Hepatocyte (in vitro differentiated cells): ENCODE measurements at places on chromosomes 5 and 9. TPM values are rescaled to one million over a fixed set of nuclear protein-coding genes. Genes with fewer than 3 reads are reported as not detected.
A peak's percentile ranks its signal among the peaks of the same experiment; 100 is the strongest.

Gene SLC34A3
- polyA plus RNA-seq: 2.1 and 4.7 TPM in 2 replicates

Gene HRH2
- 2.2 and 2.4 TPM in 2 replicates for polyA plus RNA-seq

Gene FANCG
- polyA plus RNA-seq: 15.3 and 15.8 TPM in 2 replicates

Gene CCL27
- 0.81 TPM in 1 of 2 replicates, not detected in the other for polyA plus RNA-seq

Gene PDE8B
- polyA plus RNA-seq: 8.3 and 12.3 TPM in 2 replicates

DNA sequence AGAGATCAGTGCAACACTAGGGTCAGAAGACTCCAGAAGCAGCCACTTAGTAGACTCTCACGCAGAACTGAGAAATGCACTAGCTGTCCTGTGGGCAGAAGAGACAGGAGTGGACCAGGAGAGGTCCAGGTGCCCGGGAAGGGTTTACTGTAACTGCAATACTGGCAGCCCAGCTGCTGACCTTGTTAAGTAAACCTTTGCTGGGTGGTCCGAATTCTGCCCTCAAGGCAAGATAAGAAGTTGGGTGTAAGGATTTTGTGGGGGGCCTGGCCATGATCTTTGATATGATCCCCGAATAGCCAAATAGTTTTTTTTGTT is 91.3 kb downstream of the PDE6A start:
- DNase-seq: no peak

DNA sequence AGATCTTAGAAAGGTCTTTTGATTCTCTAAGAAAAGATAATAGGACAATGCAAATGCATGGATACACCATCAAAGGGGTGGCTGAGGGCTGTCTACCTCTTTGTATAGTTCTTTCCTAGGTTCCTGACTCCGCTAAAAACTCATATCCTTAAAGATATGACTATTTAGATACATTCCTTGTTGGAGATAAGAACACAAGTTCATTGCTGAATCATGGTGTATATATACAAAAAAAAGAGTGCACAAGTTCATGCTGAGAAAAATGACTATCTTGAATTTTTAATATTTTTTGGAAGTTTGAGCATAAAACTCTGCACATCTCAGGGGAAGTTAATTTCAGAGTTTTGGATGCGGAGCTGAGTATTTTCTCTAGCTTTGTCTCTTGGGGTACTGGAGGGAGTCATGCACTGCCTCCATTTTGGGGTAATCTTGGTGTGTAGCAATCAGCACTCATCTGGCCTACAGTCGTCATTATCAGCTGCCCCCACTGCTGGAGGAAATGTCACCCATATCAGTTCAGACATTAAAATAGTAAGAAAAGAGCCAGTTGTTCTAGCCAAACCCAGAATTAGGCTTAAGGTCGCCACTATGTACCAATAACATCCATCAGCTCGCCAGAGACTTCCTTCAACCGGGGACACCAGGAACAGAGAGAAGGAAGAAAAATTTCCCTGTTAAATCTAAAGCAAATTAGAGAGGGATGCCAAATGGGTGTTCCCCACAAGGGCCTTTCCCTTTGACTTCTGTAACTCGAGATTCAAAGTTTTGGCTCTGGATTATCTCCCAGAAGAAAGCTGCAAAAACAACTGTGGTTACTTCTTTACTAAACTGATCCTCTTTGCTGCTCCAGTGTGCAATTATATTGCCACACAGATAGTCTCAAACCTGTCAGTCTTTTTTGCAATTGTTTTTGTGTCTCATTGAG is 49.0 kb downstream of the PTTG1 start:
- no peak for DNase-seq

DNA sequence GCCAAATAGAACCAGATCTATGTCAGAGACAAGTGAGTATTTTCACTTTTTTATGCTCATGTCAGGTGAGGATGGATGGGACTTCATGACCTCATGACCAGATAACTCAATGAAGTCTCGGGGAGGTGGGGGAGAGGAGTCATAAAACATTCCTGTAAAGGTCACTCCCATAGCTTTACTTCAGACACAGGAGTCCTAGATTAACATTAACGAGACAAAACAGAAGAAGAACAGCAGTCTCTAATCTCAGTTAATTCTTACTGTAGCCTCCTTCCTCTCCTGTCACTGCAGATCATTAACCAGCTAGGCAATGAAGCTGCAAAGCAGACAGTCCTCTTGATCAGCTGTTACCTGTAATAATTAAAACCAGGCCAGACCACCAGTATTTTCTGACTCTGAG is 11.2 kb downstream of the CRHBP start:
- DNase-seq: peak; percentile 16

GRCh38 chr9:116605904-116606341 is 81.2 kb upstream of the TRIM32 start:
- DNase-seq: no peak

- DNase-seq: no peak
Measured at GRCh38 chr9:131732636-131733289, 7.1 kb downstream of the RAPGEF1 start.

DNA sequence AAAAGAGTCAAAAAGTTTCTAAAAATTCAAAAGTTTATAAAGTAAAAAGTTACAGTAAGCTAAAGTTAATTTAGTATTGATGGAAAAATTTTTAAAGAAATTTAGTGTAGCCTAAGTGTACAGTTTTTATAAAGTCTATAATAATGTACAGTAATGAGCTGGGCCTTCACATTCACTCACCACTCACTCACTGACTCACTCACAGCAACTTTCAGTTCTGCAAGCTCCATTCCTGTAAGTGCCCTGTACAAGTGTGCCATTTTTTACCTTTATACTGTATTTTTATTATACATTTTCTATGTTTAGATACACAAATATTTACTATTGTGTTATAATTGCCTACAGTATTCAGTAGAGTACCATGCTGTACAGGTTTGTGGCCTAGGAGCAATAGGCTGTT is 239.5 kb upstream of the MAP3K1 start:
- no peak for DNase-seq

DNA sequence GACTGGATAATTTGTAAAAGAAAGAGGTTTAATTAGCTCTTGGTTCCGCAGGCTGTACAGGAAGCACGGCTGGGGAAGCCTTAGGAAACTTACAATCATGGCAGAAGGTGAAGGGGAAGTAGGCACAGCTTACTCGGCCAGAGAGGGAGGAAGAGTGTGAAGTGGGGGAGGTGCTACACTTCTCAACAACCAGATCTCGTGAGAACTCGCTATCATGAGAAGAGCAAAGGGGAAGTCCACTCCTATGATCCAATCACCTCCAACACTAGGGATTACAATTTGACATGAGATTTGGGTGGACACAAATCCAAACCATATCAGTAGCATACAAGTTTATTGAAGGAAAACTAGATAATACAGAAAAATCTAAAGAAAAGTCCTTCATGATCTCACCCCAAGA is 39.9 kb downstream of the NEURL1B start:
- no peak for DNase-seq

- DNase-seq: no peak
Measured at GRCh38 chr5:133367071-133367786, 245.1 kb downstream of the FSTL4 start.

- no peak for DNase-seq
Measured at GRCh38 chr9:125484350-125485282, 222.4 kb downstream of the MAPKAP1 start.

DNA sequence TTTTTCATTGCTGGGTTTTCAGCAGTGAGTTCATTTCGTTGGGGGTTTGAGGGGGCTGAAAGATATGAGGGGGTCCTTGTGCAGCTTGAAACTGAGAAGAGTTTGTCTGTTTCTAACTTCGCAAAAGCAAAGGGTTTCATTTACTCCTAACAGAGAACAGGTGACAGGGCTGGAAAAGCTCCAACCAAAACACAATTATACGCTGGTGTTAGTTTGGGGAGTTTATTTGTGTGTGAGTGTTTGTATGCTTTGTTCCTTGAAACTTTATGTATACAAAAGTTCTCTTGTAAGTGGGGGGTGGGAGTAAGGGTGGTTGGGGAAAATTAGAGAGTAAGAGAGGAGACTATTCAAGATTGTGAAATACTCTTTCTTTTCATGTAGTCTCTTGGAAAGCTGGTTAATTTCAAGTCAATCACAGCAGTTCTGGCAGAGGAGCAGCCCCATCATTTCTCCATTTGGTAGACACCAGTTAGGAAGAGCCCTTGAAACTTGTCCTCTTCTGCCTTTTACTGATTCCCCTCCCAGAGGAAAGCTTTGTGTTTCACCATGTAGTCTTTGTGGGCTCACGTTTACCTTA is 881 bp downstream of the TNFAIP8 start:
- no peak for DNase-seq

GRCh38 chr9:2060424-2060823 is 45.3 kb downstream of the SMARCA2 start:
- DNase-seq: no peak

- no peak for DNase-seq
Measured at GRCh38 chr5:69032009-69032408, 61.8 kb upstream of the SLC30A5 start.

- peak; percentile 75 for DNase-seq
Measured at GRCh38 chr5:58466939-58467338, 7.1 kb upstream of the PLK2 start.
